Effector memory CD8-positive, alpha-beta T cell (primary cell): ENCODE measurements at places on chromosomes 2 and 18.

- peaks cover 5% of the 10 kb centered on the region for H3K27me3 ChIP-seq
- no peak for DNase-seq
- no peaks in the 10 kb centered on the region for H3K36me3 ChIP-seq
- no peak overlapping the region for H3K4me3 ChIP-seq
- no peak overlapping the region for H3K27ac ChIP-seq
Observed at GRCh38 chr2:227824711-227825110, 11.1 kb downstream of the CCL20 start.

DNA sequence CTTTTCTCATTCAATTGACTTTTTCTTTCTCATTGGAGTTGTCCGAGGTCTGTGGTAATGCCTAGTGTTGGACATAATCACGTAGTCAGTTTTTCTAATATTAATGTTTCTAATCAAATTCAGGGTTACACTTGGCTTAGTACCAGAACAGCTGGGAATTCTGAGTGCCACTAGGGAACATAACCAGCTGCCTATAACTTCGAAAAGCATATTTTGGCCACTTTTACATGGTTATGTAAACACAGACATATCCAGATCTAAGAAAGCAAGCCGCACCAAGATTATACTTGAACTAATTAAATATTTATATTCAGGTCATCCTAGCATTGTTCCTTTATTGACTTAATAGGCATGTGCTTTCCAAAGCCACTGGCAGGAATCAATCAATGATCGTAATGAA, 91.1 kb upstream of the ARHGAP28 start:
- H3K27ac ChIP-seq, result no peak overlapping the region
- DNase-seq, result no peak
- H3K4me3 ChIP-seq, result no peak overlapping the region
- H3K4me1 ChIP-seq, result no peaks in the 10 kb centered on the region
- H3K36me3 ChIP-seq, result no peaks in the 10 kb centered on the region

- no peaks in the 10 kb centered on the region for H3K27me3 ChIP-seq
- DNase-seq, result no peak
- H3K4me3 ChIP-seq, result no peak overlapping the region
- no peak overlapping the region for H3K27ac ChIP-seq
- peaks cover 82% of the 10 kb centered on the region for H3K4me1 ChIP-seq
Observed at GRCh38 chr2:8307606-8308180, 374.2 kb upstream of the ID2 start.

- H3K4me1 ChIP-seq, result no peaks in the 10 kb centered on the region
- no peak overlapping the region for H3K4me3 ChIP-seq
- DNase-seq, result no peak
- H3K27me3 ChIP-seq, result peaks cover 39% of the 10 kb centered on the region
Observed at GRCh38 chr2:68878071-68878711, 7.0 kb upstream of the BMP10 start.

DNA sequence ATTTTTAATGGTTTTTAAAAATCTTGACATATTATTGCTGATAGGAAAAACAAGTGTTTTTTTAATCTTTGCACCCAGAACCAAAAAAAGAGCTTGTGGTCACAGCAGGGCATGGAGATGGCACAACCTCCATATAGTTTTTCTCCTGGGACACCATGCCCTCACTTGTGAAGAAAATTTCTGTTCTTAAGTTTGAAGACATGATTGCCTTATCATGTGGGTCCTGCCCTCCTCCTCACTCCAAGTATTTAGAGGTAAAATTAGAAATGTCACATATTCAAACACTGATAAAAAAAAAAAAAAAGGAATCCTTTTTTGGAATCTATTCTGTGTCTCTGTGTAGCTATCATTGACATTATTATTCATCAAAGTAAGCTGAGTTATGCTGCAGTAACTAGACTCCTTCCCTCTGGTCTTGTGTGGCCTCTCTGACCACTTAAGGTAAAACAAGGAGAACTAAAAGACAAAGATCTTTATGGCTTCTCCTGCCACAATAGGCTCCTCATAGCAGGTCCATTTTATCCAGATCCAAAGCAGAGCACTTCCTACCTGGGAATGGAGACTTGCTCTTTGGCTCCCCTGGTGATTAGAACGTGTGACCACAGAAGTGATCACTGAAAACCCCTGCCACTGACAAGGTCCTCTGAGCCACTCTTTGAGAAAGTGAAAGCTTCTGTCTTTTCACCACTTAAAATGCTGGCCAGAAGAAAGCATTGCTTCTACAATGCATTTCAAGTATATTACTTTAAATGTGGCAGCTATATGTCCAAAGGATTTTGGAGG, 19.8 kb downstream of the ADD2 start:
- DNase-seq, result no peak
- peaks cover 53% of the 10 kb centered on the region for H3K27me3 ChIP-seq
- no peak overlapping the region for H3K27ac ChIP-seq
- H3K4me3 ChIP-seq, result no peak overlapping the region
